ENCODE measurements at places on chromosomes 7 and 10. TPM values are rescaled to one million over a fixed set of nuclear protein-coding genes. Genes with fewer than 3 reads are reported as not detected.

DNA sequence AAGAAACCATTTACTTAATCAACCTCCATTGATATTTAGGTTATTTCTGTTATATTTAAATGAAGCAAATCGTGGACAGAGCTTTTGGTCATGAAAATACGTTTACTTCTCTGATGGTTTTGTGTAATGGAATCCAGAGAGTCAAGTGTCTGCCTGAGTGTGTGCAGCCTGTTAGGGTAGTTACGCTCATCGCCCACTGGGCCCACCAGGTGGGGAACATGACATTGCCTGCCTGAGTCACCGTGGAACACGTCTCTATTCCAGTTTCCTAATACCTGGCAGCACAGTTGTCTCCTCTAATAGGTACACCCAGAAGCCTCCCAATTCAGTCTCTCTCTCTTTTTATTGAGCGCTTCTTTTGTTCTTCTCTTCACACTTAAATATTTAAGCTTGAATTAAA lies 91.0 kb downstream of the ADCY1 start:
- DNase-seq: no peak

GRCh38 chr10:76111404-76111803 lies 680.0 kb downstream of the LRMDA start:
- DNase-seq: no peak

DNA sequence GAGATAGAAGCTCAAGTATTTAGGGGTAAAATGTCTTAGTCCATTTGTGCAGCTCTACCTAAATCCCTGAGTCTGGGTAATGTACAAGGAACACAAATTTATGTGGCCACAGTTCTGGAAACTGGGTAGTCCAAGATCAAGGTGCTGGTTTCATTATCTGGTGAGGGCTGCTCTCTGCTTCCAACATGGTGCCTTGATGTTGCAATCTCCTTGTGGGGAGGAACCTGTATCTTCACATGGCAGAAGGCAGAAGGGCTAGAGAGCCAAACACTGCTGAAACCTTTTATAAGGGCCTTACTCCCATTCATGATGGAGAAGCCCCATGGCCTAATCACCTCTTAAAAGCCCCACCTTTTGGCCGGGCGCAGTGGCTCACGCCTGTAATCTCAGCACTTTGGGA lies 8.7 kb upstream of the BAZ1B start:
- peak; percentile 11 for DNase-seq

DNA sequence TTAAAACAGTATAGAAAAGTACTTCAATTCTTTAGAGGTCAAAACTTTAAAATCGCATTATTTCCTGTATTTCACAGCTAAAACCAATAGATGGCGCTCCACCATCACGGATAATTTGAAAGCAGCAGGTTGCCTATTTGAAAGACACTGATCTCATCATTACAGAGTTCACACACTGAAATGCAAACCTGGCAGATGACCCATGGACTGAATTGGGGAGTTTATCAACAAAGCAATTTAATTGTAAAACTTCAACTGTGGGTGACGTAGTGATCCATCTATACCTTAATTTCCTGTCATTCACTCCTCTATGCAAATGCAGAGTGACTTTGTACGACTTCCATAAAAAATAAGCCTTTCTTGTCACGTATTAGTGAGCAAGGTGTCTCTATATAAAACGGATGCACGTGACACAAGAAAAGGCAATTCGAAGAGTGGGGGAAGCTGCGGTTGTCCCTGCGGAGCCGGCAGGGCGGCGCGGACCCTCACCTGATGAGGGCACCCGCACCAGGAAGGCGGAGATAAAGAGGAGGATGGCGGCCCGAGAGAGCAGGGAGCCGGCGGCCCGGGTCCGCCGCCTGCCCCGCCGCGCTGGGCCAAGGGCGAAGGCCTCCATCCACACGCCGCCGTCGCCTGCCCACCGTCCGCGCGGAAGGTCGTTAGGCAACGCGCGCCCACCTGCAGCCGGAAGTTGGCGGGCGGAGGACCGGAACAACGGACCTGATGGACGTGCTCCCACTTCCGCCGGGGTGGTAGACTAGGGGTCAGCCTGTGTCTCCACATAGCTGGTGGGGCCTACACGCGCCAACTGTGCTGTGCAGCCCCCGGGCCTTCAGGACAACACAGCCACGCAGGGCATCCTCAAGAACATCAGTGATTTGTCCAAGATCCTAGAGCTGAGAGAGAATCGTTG lies at the start of gene ZPBP:
Gene ZPBP (minus strand): TSS at position 668 of the 913 bp plus-strand sequence. CDS start 52 bp downstream, at position 616.
- peak; percentile 76 for DNase-seq

DNA sequence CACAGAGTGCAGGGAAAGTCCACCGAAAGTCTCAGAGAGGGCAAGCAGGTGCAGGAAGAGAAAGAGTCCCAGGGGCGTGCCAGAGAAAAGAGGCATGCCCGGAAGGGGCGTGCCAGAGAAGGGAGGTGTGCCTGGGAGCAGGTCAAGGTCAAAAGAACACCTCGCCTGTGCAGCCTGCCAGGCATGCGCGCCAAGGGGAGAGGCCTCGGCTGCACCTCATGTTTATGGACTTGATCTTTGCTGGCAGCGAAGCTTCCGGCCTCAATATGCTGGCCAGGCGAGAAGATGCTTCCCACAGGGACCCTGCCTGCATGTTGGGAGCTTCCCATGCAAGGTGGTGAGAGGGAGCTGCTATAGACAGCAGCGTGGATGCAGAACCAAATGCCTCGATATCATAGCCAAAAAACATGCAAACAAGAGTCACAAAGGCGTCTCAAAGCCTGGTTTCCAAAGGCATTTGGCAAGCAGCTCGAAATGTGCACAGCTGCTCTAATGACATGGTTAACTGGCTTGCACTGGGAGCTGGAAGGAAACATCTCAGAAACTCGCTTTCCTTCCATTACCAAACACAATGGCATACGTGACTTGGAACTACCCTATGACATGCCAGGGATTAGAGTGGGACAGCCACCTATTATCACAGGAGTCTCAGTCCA lies 192.5 kb upstream of the PPP2R2D start:
- no peak for DNase-seq

DNA sequence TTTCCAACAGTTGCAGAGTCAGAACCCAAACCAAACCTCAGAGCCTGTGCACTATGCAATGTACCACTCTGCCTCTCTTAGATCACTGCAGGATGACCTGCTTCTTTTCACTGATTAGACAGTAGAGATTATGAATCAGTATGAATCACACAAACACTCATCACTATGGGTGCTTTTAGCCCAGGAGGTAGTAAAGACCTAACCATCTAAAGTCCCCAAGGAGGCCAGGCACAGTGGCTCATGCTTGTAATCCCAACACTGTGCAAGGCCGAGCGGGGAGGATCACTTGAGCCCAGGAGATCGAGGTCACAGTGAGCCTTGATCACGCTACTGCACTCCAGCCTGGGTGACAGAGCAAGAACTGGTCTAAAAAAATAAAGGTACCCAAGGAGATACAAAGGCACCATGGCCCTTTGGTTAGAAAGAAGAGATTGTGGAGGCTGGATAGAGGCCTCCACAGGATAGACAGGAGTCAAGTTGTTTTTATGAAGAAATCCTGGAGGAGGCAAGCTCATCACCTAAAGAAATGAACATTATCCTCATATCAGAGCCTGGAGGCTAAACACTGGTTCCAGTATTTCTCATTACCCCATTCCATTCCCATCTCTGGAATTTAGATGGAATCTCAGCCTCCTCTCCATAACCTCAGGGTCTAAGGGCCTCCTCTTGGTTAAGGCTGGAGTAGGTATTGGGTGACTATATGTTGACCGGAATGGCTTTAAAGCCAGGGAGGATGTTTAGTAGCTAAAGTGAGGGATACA lies 12.9 kb downstream of the SEC31B start:
- DNase-seq: no peak

DNA sequence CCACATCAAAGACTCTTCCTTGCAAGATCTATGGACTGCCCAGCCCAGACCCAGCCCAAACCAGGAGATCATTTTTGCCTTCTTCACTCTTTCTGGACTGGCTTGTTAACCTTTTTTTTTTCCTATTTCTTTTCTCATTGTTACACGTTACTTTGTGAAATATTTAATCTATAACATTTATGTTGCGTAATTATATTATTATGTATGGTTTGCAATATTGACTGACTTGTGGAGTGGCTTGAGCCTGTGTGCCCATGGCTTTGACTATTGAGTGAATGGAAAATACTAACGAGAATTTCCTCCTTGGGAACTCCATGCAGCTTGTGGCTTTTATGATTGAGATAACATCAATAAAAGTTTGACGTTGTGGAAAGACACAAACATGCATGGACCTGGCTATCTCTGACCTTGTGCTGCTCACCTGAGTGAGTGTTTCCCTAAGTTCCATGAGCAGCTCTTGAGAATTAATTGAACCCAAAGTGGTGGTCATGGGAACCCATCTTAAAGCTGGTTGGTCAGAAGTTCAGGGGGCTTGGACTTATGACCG lies 1641.3 kb upstream of the LRRTM3 start:
- DNase-seq: no peak

DNA sequence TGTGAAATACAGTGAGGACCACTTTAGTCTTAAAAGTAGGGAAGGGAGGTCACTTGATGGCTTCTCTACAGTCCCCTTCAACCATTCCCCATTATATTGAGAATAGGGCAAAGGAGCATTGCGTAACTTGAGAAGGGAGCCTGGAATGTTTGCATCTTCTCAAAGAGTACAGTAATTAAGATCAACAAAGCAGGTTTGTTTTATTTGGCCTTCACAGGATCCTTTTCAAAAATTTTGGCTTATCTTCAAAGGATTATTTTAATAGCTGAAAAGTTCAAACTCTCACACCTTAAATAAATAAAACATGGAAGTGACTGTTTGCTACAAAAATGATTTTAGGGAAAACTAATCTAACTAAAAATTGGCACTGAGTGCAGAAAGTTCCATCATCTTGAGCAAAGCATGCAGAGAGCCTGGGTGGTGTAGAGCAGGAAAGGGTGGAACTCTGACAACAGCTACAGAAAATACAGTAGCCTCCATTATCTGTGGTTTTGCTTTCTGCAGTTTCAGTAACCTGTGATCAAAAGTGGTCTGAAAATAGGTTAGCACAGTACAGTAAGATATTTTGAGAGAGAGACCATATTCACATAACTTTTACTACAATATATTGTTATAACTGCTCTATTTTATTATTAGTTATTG lies 214.0 kb downstream of the MDFIC start:
- no peak for DNase-seq

Gene CLDN3
- not detected for total RNA-seq

Gene PDE1C
- 47.8 TPM for total RNA-seq

Gene HECW1
- total RNA-seq: not detected

Gene UTF1
- total RNA-seq: not detected

Gene CDH23
- 24.5 TPM for total RNA-seq

All from posterior vena cava (tissue), 2 donors.